NCI-H2171 treated with DMSO at 0.1 percent for 48 hours (cell line): ENCODE measurements at places on chromosomes 2 and 18.

DNA sequence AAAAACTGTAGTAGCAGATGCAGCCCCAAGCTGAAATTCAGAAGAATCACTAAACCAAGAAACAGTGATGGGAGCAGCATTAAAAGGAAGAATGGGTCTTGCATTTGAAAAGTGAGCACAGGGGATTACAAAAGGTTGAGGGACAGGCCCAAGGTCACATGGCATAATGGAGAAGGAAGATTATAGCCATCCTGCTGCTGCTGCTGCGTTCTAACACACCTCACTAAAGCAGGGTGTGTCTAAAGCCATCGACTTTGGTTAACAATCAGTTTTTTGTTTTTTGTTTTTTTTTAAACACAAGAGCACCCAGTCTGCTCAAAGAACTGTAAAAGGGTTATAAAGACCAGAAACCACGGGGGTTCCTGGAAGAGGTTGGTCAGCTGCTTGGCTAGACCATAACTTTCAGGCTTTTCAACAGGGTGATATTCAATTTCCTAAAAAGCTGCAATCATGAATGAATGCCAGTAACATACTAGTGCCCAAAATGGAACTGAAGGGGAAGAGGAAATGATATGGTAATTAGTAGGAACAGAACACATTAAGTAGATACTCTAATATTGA, 102.6 kb downstream of the MYO5B start:
- DNase-seq: no peak

DNA sequence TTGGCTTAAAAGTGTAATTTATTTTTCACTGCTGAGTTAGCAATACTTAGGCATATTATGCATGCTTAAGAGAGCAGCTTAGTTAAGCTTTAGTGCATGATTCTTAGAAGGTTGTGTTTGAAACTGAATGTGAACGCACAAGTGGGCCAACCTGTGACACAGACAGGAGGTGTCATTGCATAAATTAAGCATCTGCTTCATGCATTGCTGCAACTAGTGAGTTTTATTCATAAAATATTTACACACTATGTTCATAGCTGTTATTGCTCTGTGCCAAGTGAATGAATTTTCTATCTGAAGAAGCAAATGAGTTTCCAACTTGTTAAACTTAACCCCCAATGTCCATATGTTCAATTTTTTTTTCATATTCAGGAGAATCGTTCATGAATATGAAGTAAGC, 806.4 kb downstream of the GALR1 start:
- DNase-seq: no peak

GRCh38 chr2:28618221-28619141, 122.6 kb downstream of the PLB1 start:
- no peak for DNase-seq

DNA sequence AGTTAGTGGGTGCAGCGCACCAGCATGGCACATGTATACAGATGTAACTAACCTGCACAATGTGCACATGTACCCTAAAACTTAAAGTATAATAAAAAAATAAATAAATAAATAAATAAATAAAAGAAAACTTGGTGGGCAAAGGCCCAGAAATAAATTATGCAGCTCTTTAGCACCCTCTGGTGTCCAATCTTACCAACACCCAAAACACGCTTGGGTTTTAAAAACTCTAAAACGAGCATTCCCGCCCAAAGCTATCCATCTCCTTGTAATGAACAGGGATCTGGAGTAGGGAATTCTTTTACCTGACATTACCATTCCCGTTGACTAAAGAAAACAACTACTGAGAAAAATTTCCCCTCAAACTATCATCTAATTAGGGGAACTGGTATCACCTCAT, 2005.9 kb upstream of the CELF4 start:
- peak; percentile 17 for DNase-seq

DNA sequence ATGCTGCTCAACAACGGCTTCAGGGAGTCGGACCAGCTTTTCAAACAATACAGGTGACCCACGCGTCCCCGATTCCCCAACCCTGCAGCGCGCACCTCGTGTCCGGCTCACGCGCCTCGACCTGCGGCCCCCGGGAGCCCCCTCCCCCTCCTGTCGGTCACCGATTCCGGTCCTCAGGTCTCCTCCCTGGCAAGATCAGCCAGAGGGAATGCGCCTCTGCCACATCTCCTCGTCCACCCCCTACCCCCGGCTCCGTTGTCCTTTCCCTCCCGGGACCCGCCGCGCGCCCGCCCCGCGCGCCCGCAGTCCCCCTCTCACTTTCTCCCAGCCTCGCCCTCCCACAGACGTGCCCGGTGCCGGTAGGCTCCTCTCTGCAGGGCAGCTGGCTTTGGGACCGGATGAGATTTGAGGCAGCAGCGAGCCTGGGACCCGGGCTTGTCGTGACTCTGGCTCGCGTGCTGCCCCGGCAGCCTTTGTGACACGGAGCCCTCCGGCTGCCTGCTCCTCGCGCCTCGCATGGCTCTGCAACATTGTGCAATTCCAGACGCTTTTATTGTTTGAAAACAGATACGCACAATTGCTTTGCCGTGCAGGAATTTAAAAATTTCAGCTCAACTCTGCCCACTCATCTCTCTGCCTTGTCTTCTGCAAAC, 558 bp downstream of the TTC39C start:
- peak; percentile 40 for DNase-seq

DNA sequence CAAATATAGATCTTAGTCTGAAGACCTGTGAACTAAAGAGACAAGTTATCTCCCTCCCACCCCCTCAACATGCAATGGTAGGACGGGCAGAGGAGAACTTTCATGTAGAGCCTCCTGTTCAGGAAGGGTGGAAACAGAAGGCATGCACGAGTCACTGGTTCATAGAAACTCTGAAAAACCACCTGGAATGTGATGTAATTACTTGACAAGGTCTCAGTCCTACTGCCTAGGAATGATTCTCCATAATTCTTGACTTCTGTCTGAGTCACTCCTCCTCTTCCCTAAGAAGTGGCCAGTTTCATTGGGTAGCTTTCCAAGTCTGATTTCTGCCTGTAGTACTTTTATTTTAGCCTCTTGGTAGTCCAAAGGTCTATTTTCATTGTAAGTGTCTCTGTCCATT, 277.3 kb downstream of the PTPRM start:
- no peak for DNase-seq

- peak; percentile 12 for DNase-seq
Measured at GRCh38 chr2:28683100-28683706, 68.4 kb upstream of the PPP1CB start.

DNA sequence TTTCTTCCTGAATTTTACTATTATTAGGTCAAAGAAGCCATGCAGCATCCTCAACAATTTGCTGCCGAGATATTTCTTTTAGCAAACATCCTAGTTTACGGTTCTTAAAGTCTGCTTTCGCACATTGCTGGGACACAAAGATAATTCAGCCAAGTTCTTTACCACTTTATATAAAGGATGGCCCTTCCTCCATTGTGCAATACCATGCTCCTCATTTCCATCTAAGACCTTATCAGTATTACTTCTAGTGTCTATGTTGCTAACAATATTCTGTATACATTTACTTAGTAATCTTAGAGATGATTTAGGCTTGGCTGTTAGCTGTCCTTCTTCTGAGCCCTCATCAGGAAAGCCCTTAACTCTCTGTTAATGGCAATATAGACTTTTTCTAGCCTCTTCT, 8.0 kb upstream of the REG1A start:
- DNase-seq: no peak

GRCh38 chr18:57353137-57353939, 981 bp downstream of the ST8SIA3 start:
- no peak for DNase-seq

GRCh38 chr2:215847056-215847455, 166.3 kb downstream of the MREG start:
- no peak for DNase-seq

GRCh38 chr2:15912203-15912602, 28.1 kb upstream of the MYCN start:
- no peak for DNase-seq

DNA sequence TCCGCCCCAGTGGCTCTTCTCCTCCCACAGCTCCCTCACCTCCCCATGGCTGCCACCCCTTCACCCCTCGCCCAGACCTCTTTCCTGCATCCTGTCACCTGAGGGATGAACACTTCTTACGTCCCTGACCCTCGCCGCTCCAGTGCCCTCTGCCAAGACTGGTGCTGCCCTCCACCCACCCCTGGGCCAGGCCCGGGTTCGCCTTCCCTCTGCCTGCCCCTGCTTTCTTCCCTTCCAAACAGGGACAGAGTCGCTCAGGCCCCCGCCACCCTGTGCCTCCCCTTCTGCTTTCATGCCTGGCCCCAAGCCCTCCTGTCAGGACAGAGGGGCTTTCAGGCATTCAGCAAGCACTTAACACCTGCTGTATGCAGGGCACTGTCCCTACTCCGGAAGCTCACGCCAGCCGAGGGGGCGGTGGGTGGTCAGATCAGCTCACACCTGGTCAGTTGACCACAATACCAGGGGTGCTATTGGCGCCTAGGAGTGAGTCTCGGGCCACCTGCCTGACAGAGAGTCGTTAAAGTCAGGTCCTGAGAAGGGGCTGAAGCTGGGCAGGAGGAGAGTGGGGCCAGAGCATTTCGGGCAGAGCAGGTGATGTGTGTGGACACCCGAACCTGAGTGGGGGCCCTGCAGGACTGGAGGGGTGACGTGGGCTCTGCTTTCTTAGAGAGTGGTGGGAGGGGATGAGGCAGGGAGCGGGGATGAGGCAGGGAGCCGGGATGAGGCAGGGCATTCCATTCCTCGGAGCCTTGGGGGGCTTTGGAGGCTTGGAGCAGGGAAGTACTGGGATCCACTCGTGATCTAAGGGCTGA, 26.0 kb upstream of the HPCAL1 start:
- DNase-seq: no peak

- no peak for DNase-seq
Measured at GRCh38 chr2:25036221-25036559, 5.7 kb upstream of the EFR3B start.

DNA sequence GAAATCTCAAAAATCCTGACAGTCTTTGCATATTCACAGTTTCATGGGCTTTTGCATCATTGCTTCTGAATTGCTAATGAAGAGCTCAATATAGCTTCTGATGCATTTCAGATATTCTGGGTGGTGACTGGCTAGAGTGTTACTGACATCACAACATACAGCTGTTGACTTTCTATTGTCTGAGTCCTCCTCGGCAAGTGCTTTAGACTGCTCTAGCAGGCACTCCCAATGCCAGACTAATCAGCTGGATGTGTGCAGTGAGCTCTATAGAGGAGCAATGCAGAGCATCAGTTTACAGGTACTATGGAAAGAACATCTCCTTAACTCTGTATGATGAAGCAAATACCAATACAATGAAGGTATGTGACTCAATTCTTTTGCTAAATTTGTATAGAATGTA, 54.9 kb downstream of the R3HDM1 start:
- DNase-seq: peak; percentile 4

GRCh38 chr2:174760845-174761473, 3.3 kb downstream of the CHRNA1 start:
- DNase-seq: peak; percentile 96

DNA sequence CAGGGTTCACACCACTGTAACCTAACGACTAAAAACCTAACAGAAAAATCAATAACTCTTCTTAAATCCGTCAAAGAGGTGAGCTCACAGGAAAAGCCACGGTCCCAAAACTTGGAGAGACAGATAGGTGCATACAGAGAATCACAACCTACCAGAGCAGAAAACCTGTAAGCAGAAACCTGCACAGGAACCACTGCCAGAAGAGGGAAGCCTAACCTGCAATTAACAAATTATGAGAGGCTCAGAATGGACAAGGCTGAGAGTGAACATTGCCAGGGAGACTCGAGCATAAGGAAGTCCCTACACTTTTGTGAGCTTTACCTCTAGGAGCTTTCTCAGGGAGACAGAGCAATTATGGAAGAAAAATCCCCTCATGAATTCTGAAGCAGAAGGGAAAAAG, 156.2 kb upstream of the NETO1 start:
- no peak for DNase-seq

GRCh38 chr2:81852651-81853050, 1548.1 kb upstream of the LRRTM1 start:
- DNase-seq: no peak

- no peak for DNase-seq
Measured at GRCh38 chr2:162317861-162318327, 590 bp downstream of the IFIH1 start.

DNA sequence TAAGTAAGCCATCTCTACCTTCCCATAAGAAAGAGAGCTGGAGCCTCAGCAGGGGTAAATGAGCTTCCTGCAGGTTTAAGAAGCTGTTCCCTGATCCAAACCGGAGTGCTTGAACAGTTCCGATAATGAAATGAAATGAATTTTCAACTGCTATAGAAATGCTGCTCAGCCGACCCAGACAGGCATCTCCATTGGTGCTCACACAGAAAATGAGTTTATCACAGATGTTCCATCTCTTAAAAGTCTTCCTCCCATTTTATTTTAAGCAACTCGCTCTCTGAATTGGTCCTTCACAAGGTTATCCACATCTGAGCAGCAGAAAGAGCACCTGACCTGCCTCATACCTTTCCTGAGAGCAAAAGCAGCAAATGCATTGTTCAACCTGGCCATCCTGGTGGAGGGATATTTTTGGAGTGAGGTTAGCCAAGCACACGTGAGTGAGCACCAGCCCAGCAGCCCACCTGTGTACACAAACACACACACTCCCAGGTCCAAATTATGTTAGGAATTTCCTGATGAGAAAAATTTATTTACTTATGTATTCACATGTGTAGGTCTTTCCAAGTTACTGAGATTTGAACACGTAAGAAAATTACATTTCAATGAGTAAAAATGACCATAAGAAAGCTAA, 42.2 kb upstream of the CCDC68 start:
- no peak for DNase-seq

- peak; percentile 65 for DNase-seq
Measured at GRCh38 chr2:207165121-207166038, at the start of gene KLF7. KLF7 (minus strand) TSS chr2:207165948; CDS start chr2:207165568, 380 bp downstream.

DNA sequence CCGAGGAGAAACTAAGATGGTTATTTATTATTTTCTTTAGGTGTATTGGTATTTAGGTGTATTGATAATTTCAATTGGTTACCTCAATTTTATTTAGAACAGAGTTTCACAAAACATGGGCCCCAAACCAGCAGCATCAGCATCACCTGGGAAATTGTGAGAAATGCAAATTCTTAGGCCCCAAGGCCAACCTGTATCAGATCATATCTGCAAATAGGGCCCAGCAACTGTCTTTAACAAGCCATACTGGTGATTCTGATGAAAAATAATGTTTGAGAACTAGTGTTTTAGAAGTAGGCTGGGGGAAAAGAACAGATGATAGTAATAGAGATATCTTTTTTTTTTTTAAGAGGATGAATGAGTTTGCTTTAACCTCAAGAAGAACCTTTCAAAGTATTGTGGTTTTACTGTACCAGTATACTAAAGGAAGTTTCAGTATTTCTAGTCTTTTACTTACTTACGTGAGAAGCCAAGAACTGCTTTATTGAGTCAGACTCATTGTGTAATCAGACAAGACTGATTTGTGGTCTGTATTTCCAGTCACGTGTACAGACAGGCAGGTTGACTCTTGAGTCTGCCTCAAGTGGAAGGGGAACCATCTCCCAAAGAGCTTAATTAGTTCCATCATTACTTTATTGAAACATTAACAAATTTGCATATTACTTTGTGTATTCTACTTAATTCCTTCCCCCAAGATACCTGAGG, 60.4 kb upstream of the GAREM1 start:
- peak; percentile 57 for DNase-seq
